ENCODE measurements at places on chromosomes 7 and 10.

- no peak for DNase-seq
Measured at GRCh38 chr7:52719677-52720076, 315.8 kb upstream of the POM121L12 start.

- DNase-seq: no peak
Measured at GRCh38 chr7:92072708-92073107, 61.6 kb downstream of the CYP51A1 start.

- DNase-seq: no peak
Measured at GRCh38 chr7:124322561-124322960, 289.7 kb upstream of the TMEM229A start.

DNA sequence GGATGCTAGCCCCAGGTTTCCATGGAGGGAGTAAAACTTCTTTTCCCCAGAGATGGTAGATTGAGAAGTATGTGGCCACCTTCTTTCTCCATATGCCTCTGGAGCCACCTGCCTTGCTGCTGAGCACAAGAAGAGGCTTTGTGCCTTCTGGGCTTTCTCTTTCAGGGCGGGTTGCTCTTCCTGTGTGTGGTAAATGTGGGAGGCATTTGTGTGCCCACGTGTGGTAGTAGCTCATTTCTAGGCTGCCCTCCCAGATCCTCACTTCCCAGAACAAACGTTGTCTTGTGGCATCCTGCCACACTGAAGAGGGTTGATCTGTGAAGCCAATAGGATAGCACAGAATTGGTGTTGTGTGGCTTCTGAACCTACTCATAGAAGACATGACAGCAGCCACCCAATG lies 342.0 kb upstream of the PODXL start:
- no peak for DNase-seq

- DNase-seq: no peak
Measured at GRCh38 chr7:84809877-84810276, 377.0 kb downstream of the SEMA3D start.

GRCh38 chr7:142125256-142125955 lies 13.9 kb downstream of the MGAM2 start:
- DNase-seq: no peak

DNA sequence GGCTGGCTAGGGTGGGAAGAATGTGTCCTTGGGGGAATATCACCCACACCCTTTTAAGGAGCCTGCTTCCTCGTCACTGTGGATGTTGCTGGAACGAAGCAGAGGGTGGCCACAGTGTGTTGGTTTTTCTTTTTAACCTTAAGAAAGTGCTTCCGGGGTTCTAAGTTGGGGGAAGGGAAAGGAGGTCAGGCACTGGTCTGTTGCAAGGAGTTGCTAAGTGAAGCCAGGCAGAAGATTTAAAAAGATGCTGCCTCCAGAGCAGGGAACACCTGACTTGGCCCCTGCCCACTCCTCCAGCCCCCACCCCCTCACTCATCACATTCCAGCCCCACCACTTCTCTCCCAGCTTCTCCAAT lies 213.1 kb downstream of the EMX2 start:
- DNase-seq: no peak

DNA sequence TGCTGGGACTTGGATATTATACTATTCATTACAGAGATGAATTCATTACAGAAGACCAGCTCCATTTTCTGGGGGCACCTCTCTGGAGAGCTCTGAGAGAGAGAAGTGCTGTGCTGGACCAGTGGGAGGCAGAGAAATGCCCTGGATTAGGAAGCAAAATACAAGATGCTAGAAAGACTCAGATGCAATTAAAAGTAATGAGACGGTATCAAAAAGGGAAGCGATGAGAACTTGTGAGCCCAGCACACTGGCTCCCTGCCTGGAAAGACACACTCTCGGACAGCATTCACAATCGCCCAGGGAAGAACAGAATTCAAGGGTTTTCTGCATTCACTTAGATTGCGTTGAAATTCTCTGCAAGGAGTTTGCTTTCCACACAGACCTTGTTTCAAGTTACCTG lies 3.5 kb upstream of the FRAT2 start:
- DNase-seq: no peak

- DNase-seq: no peak
Measured at GRCh38 chr7:31633894-31634494, 53.0 kb upstream of the PPP1R17 start.

- no peak for DNase-seq
Measured at GRCh38 chr10:96904648-96905047, 72.5 kb downstream of the LCOR start.

DNA sequence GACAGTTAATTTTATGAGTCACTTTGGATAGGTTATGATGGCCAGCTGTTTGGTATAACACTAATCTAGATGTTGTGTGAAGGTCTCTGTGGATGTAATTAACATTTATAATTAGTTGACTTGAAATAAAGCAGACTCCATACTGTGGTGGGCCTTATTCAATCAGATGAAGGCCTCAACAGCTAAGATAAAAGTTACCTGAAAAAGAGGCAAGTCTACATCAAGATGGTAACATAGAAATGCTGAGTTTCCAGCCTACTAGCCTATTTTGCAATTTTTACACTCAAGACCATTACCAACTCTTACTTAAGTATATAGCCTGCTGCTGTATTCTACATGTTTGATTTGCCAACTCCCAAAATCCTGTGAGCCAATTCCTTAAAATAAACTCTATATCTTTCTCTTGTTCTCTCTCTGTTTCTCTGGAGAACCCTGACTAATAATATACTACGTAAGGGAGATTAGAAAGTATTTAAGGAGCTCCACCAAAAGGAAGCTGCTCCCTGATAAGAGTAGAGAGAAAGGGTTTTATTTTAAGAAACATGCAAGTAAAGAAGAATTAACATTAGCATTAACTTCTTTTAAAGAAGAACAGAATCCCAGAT lies 42.7 kb downstream of the ZNF438 start:
- DNase-seq: no peak

DNA sequence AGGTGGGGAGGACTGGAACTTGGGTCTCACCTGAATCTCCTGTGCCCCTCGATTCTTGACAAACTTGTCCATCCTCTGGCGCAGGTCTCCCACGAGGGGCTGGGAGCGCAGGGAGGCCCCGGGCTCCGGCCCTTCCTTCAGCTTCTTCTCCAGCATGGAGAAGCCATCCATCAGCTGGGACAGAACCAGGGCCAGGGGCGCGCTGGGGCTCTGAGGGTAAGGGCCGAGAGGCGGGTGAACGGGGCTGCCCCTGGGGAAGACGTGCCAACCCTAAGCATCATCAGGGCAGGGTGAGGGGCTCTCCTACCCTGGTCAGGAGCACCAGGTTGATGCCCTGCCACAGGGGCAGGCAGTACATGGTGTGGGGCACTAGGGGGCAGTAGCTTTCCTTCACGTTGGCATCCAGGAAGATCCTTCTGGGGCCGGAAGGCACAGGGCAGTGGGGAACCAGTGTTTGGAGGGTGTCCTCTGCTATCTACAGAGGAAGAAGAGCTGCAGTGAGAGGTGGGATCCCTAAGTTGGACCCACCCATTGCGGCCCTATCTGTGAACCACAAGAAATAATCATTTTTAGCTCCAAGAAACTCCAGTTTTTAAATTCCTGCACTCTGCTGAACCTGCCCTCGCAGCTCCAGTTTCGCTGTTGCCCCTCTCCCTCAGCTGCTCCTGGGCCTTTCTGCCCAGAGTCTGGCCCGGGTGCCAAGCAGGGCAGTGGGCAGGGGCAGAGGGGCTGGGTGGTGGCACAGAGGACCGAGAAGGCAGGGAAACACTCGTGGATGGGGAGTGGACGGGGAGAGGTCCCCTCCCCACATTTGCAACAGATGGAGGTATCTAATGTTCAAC lies 10.8 kb upstream of the PYROXD2 start:
- no peak for DNase-seq

- no peak for DNase-seq
Measured at GRCh38 chr7:157309988-157310668, 26.7 kb upstream of the DNAJB6 start.

DNA sequence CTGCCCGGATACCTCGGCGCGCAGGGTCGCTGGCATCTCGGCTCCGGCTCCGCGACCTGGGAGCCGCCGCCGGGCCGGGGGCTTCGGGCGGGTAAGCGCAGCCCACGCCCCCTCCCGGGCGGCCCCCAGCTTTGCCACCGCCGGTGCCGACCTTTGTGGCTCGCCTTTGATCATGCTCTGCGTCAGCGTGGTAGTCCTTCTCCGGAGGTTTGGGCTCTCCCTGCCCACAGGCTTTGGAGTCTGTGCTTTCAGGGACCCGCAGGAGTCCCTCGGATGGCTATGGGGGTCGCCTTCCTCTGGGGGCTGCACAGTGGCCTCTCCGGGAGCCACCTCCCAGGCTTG lies 7.3 kb downstream of the ATP6V1F start:
- DNase-seq: no peak

DNA sequence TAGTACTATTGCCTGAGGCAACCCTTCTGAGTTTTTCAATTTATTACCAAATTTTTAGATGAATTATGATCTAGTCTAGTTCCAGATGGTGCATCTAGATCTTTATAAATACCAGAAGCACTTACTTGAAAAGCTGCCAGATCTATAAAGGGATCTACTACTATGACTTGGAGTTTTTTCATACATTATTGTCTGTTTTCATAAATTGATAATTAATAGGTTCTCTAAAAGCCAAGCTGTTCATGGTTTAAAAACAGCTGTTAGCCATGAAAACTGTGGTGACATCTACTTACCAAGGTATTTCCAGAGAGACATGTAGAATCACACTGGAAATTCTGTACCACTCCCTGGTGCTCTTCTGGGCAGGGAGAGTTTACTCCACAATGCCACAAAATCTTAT lies 786.5 kb upstream of the C7orf33 start:
- no peak for DNase-seq

GRCh38 chr10:27494116-27494805 lies 9.8 kb upstream of the RAB18 start:
- no peak for DNase-seq

DNA sequence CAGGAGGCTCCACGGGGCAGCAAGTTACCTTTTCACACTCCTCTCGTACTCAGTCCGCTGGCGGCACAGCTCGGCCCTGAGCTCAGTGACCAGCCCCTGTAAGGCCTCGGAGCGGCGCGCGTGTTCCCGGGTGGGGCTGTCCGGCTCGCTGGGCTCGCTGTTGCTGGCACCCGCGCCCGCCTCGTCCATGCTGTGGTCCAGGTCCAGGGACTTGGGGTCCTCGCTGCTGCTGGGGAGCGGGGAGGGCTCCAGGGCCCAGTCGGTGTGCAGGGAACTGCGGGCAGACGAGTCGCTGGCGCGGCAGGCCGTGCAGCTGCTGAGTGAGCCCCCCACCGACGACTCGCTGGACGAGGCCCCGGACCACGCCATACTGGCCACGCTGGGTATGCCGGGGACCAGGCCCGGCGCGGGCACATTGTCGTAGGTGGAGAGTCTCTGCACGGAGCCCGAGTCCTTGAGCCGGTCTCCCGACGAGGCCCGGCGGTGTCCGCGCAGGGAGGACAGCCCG lies 143.8 kb downstream of the MAPK8 start:
- no peak for DNase-seq

GRCh38 chr7:30549931-30550493 lies 44.7 kb upstream of the GARS1 start:
- DNase-seq: no peak

GRCh38 chr10:21336476-21337170 lies 188.9 kb downstream of the SKIDA1 start:
- no peak for DNase-seq

DNA sequence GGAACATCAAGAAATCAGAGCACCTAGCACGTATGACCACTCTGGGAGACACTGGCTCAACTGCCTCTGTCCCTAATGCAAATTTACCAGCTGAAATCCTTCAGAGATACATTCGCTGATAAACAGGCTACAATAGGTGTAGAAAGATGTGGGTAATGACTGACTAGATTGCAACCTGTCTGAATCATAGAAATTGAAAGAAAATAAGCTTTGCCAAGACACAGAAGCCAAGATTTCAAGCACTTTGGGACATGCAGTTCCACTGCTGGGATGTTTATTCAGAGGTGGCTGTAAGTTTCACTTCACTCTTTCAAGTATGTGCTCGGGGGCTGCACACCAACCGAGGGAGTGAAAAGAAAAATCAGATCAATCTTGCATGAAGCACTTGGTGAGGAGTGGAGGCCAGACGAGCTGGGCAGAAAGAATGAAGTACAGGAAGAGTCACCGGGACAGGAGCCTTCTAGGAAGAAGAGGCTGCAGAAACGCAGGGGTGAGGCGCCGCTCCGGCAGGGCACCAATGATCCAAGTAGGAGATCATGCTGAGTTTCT lies 276.7 kb downstream of the PARD3 start:
- no peak for DNase-seq

DNA sequence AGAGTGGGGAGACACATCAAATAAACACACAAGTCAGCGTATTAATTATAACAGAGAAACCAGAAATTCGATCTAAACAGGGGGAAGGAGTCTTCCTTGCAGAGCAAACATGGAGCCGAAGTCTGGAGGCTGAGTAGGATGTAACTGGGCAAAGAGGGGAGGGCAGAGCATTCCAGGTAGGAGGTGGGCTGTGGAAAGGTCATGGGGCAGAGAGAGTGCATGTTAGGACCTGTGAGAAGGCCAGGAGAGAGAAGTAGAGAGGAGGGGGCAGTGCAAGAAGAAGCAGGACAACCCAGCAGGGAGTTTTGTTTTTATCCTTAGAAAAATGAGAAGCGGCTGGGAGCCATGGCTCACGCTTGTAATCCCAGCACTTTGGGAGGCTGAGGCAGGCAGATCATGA lies 130.8 kb upstream of the GPR26 start:
- no peak for DNase-seq

GRCh38 chr7:76233538-76234281 lies 32.0 kb downstream of the SRRM3 start:
- DNase-seq: no peak

GRCh38 chr7:156944876-156945275 lies 4.6 kb upstream of the NOM1 start:
- DNase-seq: no peak

- no peak for DNase-seq
Measured at GRCh38 chr7:41872966-41873365, 170.1 kb upstream of the INHBA start.

DNA sequence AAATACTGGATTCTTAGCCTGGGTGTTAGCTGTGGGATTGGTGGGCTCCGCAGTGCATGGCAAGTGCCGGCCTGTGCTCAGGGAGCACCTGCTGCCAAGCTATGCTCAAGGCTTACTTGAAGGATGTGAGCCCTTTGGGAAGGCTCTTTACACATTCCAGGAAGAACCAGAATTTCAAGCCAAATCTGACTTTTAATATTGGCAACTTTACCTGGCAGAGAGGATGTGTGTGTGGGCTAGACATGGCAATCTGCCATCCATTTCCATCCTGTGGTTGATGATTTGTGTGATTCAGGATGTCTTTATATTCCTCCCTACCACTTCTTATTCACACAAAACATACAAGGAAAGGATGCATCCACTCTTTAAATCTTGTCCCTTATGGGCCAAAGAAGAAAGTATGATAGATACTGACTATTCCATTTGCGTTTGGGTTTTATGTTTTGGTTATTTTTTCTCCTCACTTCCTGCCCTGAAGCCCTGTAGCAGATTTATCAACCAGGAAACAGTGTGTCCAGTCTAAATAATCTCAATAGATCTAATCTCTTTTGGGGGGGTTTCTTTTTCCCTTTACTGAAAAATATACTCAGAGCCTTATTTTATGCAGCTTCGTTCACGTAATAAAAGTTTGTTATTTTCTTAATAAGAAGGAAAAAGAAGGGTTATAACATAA lies 247.1 kb downstream of the COBL start:
- no peak for DNase-seq

GRCh38 chr10:124152139-124153022 lies 59.0 kb upstream of the CHST15 start:
- DNase-seq: no peak

All from stimulated activated CD4-positive, alpha-beta T cell treated with anti-CD3 and anti-CD28 coated beads, Interleukin-15, amount 100 ng/mL, for 48 hours (primary cell).